ENCODE measurements at places on chromosomes 7 and 10.

GRCh38 chr7:69934144-69934903 lies 336.0 kb downstream of the AUTS2 start:
- DNase-seq = no peak

DNA sequence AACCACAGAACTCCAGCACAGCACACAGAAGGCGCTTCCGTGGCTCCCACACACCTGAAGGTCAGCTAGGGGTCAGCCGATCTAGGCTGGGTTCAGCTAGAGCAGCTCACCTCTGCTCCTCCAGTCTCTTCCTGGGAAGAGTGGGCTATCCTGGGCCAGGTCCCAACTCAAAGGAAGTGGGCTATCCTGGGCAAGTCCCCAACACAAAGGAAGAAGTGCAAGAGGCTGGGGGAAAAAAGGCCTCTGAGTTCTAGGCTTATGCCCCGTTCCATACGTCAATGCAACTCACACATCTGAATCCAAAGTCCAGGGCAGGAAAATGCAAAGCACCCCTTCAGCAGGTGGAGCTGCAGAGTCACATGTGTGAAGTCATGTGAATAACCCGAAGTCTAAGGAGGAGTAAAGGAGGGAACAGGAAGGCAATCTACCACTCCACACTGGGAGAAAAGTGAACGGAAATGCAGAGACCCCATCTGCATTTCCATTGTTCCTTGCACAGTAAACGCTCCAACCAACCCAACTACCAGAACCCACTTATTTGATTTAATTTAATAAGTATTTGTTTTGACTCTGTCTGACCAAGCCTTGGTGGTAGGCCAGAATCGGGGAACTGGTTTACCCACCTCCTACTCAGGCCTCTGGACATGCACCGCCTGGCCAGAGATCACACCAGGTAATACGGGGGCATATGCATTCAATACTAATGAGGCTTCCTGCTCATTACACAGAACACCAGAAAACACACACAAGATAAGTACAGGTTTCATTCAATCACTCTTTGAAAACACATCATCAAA lies 95.5 kb upstream of the RNF32 start:
- no peak for DNase-seq

GRCh38 chr7:17058568-17058967 lies 176.8 kb upstream of the AGR3 start:
- peak; percentile 54 for DNase-seq

- DNase-seq = no peak
Observed at GRCh38 chr7:128167791-128168666, 73.0 kb upstream of the LEP start.

GRCh38 chr7:102387064-102387463 lies 9.1 kb upstream of the PRKRIP1 start:
- no peak for DNase-seq

DNA sequence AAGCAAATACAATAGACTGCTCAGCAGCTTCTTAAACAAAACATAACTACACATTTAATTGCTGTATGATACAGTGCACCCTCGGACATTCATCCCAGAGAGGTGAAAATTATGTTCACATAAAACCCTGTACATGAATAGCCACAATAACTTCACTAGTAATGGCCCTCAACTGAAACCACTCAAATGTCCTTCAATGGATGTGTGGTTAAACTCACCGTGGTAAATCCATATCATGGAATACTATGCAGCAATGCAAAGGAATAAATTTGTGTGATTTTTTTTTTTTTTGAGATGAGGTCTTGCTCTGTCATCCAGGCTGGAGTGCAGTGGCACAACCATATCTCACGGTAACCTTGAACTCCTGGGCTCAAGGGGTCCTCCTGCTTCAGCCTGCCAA lies 252.7 kb downstream of the TCERG1L start:
- no peak for DNase-seq

DNA sequence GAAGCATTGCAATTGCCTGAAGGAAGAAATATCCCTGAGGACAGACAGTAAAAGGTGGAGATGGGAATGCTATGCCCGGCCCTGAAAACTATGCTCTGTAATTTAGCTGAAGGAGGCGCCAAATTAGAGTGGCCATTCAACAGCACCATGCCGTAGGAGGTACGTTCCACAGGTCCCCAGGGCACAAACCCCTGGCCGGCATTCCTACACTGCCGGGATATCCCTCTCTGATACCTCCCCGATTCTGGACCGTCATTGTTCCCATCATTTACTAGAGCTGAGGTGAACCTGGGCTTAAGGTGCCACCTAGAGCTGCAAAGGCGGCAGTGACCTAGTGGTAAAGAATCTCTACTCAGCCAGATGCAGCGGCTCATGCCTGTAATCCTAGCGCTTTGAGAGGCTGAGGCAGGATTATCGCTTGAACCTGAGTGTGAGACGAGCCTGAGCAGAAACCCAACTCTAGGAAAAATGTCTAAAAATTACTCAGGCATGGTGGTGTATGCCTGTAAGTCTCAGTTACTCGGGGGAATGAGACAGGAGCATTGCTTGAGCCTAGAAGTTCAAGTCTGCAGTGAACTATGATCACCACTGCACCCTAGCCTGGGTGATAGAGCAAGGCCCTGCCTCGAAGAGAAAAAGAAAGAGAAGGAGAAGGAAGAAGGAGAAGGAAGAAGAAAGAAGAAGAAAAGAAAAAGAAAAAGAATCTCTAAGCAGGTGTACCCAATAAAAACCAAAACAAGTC lies 53.0 kb upstream of the TNKS2 start:
- DNase-seq = no peak

- DNase-seq = no peak
Observed at GRCh38 chr10:5634918-5635317, 31.5 kb downstream of the ASB13 start.

DNA sequence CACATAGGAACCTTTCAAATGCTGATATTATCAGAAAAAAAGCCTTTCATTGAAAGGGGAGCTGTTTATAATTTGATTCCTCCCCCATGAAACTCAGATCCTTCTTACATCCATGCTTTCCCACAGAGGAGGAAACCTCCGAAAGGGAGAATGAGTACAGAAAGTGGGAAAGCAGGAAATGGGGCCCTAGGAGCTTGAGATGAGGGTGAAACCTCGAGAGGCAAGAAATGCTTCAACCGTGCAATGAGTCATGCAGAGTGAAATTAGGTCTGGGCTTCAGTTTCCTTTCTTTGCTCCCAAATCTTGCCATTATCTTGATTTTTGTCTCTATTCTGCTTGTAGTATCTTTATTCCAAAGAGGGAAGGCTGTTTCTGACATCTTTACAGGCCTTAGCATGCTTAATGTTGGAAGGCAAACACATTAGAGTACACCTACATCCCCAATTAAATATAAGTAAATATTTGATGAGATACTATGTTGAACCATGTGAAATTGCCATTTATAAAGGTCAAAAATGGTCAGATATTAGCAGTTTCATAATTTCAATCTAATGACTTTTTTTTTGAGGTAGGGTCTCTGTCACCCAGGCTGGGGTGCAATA lies 79.1 kb downstream of the NAMPT start:
- no peak for DNase-seq

DNA sequence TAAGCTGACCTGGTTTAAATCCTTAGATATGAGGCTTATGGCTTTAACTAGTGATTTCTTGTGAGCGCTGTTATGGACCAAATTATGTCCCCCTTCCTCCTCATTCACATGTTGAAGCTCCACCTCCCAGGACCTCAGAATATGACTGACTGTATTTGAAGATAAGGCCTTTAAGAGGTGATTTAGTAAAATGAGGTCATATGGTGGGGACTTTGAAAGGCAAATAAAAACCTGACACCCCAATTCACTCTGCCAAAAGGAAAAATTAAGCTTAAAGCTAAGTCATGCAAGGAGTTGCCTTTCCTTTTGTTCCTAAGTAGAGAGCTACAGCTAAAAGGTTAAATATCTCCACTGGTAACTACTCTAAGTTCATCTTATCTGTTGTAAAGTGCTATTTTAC lies 36.4 kb upstream of the FIGNL1 start:
- DNase-seq = no peak

DNA sequence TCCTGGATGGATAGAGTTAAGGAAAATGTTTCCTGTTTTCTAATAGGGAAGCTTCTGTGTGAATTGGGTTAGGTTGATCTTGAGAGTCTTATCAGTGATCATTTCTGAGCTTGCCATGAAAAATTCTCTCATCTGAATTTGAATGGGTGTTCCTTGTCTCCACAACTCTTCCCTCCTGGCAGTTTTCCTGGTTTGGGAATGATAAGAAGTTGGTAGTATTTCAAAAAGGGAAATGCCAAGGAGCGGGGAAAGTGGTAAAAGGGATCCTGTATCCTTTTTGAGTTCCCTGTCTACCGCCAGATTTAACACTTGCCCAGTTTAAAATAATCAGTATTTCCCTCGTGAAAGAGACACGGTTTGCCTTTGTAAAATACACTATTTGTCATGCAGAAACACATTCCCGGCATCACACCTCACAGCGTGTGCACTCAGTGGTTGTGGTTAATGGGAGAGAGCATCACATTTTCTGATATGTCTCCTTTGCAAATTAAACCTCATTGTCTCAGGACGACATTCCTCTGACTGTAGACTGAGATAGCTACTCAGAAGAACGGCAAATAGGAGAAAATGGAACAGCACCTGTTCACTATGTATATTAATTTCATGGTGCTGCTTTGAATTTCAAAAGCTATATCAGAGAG lies 113.2 kb upstream of the IFRD1 start:
- DNase-seq = no peak

DNA sequence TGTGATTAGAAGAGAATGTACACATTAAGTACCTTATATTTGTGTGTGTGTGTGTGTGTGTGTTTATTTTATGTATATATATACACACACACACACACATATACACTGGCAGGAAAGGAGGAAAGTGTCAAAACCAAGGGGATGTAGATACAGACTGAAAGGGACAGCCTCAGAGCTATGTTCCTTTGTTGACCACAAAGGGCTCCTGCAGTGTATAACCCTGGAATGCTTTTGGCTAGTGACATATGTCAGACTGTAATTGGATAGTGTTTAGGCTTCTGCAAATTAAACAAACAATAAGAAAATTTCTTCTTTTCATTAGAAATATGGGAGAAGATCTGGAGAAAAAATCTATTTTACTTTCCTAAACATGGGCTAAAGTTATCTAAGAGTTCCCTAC lies 15.9 kb downstream of the GBF1 start:
- no peak for DNase-seq

- no peak for DNase-seq
Observed at GRCh38 chr7:29805886-29806207, 461 bp upstream of the WIPF3 start.

- DNase-seq = no peak
Observed at GRCh38 chr7:72453471-72453870, 41.3 kb upstream of the CALN1 start.

- DNase-seq = peak; percentile 95
Observed at GRCh38 chr10:103197174-103197573, 4.1 kb upstream of the NT5C2 start.

GRCh38 chr7:7980134-7980533 lies 11.5 kb downstream of the GLCCI1 start:
- DNase-seq = no peak

GRCh38 chr7:71601851-71602250 lies 469.9 kb downstream of the GALNT17 start:
- no peak for DNase-seq

GRCh38 chr10:114634609-114634979 lies 23.5 kb downstream of the ABLIM1 start:
- peak; percentile 85 for DNase-seq

Measured in hematopoietic multipotent progenitor cell treated with erythropoietin and hydrocortisone succinate and interleukin-3 and kit ligand, for 6 days (in vitro differentiated cells).